ENCODE measurements at places on chromosomes 13 and 19.

DNA sequence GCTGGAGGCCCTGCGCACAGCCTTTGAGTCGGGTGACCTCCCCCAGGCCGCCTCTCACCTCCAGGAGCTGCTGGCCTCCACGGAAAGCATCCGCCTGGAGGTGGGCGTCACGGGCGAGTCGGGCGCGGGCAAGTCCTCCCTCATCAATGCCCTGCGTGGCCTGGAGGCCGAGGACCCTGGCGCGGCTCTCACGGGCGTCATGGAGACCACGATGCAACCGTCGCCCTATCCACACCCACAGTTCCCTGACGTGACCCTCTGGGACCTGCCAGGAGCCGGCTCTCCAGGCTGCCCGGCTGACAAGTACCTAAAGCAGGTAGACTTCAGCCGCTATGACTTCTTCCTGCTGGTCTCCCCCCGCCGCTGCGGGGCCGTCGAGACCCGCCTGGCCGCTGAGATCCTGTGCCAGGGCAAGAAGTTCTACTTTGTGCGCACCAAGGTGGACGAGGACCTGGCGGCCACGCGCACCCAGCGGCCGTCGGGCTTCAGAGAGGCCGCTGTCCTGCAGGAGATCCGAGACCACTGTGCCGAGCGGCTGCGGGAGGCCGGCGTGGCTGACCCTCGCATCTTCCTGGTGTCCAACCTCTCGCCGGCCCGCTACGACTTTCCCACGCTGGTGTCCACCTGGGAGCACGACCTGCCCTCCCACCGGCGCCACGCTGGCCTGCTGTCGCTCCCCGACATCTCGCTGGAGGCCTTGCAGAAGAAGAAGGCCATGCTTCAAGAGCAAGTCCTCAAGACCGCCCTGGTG, 2.9 kb downstream of the IRGC start:
- DNase-seq = no peak

GRCh38 chr19:1470055-1470304, 9.0 kb downstream of the C19orf25 start:
- no peak for DNase-seq

- DNase-seq = no peak
Measured at GRCh38 chr13:104170980-104171555, 1104.9 kb upstream of the SLC10A2 start.

- no peak for DNase-seq
Measured at GRCh38 chr19:17041976-17042375, 15.4 kb upstream of the CPAMD8 start.

GRCh38 chr13:47846886-47847285, 154.2 kb downstream of the SUCLA2 start:
- DNase-seq = no peak

GRCh38 chr19:4087787-4088679, 21.3 kb upstream of the ZBTB7A start:
- no peak for DNase-seq

DNA sequence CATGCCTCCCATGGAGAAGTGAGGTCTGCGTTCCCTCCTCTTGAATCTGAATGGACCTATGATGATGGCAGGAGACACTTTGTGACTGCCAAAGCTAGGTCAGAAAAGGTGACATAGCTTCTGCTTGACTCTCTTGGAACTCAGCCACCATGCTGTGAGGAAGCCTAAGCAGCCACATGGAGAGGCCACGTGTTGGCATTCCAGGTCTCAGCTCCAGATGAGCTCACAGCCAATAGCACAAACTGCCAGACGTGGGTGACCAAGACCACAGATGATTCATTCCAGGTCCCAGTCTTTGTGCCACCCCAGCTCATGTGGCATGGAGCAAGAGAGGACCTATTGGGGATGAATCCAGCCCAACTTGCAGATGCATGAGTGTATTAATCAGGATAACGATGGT, 8.7 kb upstream of the GGACT start:
- DNase-seq = no peak

DNA sequence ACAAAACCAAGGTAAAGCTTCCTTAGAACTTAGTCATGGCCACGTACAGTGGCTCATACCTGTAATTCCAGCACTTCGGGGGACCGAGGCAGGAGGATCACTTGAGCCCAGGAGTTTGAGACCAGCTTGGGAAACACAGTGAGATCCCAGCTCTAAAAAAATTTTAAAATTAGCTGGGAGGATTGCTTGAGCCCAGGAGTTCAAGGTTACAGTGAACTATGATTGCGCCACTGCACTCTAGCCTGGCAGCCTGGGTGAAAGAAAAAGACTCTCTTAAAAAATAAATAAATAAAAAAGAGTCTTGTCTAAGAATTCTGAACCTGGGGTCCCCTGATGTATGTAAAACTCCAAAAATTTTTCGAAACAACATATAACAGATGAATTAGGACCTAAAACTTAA, 34.9 kb downstream of the N4BP2L2 start:
- no peak for DNase-seq

DNA sequence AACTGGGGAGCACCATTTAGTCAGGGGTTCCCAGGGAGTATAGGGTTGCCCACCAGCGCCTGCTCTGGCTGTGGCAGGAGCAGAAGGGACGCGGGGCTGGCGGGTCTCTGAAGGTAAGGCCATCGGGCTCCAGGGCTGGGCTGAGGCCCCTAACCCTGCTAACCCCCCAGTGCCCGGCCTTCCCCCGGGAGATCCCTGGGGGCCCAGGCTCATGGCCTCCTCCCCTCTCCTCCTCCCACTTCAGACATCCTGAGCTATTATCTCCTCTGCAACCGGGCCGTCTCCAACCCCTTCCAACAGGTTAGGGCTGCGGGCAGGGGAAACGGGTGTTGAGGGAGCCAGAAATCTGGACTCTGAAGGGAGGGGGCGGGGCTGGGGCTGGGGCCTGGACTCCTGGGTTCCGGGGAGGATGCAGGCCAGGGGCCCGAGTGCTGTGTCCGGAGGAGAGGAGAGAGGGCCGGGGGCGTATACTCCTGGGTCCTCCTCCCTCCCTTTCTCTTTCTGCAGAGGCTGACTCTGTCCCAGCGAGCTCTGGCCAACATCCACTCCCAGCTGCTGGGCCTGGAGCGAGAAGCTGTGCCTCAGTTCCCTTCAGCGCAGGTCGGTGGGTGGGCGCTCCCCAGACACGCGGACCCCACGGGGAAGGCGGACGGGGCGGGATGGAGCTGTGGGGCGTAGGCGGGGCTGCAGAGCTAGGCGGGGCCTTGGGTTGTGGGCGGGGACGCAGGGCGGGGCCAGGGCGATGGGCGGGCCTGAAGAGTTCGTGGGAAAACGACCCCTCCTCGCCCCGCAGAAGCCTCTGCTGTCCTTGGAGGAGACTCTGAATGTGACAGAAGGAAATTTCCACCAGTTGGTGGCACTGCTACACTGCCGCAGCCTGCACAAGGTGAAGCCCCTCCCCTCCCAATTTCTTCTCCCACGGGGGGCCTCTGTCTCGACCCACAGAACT, 15.3 kb downstream of the TTYH1 start:
- no peak for DNase-seq

GRCh38 chr13:30757026-30757742, 21.8 kb downstream of the ALOX5AP start:
- no peak for DNase-seq

DNA sequence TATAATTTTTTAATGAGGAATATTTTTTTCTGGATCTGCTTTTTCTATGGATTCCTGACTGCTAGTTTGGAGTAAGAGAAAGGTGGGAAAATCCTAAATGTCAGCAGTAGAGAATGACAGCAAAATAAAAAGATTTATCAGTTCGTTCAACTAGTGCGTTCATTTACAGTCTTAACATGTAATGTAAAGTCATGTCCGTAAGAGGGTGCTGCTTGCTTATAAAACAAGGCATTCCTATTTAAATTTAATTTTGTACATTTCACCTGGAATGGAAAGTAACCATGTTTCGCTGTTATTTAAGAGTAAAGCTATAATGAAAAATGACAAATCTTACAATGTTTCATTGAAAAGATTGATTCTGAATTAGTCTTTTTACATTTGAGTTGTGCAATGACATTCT, 76.6 kb downstream of the ZMYM2 start:
- DNase-seq = no peak

- DNase-seq = no peak
Measured at GRCh38 chr13:42056146-42056545, 7.7 kb downstream of the DGKH start.

- DNase-seq = no peak
Measured at GRCh38 chr13:93248627-93249047, 22.0 kb downstream of the GPC6 start.

GRCh38 chr19:41934849-41935374, 6.7 kb upstream of the ERFL start:
- peak; percentile 39 for DNase-seq

DNA sequence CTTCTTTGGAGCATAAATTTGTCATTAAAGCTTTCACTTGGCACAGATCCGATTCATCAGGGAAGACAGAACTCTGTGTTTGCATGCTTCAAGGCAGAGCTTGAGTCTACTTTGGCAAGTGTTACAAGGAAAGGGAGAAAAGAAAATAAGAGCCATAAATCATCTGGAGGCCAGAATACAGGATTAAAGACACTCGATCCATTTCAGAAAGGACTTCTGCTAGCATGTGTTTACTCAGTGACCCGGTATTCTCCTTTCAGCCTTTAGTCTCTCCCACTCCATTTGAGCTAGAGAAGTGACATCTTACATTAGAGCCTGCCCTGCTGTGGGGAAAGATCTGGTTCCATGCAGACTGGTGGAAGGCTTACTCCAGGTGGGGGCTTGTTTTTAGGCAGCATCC, 306.4 kb downstream of the KLF5 start:
- no peak for DNase-seq

DNA sequence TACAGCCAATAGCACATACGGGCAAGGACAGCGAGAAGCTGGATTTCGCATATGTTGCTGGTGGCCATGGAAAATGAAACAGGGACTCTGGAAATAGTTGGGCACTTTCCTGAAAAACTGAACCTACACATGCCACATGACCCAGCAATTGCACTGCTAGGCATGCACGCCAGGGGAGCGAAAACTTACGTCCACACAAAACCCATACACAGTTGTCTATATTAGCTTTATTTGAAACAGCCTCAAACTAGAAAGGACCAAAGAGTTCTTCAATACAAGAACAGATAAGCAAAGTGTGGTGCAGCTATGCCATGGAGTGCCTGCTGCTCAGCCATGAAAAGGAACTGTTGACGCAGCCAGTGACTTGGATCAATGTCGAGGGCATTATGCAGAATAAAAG, 7.3 kb upstream of the SPACA7 start:
- no peak for DNase-seq

DNA sequence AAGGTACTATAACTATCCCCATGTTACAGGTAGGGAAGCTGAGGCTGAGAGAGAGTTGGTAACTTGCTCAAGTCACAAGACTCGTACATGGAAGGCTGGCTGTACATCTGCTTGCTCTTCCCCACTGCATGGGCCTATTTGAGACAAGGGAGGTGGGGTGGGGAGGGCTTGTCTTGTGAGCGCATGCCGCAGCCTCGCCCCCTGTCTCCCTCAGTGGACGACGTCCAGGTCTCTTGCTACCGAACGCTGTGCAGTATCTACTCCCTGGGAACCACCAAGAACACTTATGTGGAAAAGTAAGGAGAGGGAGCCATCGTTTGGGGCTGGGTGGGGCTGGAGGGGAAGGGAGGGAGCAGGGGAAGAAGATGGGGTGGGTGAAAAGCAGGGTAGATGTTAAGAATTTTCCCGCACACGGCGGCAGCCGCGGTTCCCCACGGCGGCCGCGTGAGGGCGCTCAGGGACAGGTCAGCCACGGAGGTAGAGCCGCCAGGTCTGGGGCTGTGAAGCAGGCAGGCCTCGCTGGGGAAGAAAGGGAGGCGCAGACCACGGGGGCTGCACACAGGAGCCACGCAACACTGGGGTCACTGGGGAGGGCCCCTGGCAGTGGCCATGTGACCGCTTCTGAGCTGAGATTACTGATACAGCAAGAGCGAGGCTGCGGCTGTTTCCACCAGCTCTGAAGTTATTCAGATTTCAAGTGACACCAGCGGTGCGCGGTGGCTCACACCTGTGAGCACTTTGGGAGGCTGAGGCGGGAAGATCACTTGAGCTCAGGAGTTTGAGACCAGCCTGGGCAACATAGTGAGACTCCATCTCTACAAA, 81.5 kb downstream of the RYR1 start:
- peak; percentile 45 for DNase-seq

GRCh38 chr13:100336795-100337516, 248.1 kb downstream of the PCCA start:
- DNase-seq = no peak

DNA sequence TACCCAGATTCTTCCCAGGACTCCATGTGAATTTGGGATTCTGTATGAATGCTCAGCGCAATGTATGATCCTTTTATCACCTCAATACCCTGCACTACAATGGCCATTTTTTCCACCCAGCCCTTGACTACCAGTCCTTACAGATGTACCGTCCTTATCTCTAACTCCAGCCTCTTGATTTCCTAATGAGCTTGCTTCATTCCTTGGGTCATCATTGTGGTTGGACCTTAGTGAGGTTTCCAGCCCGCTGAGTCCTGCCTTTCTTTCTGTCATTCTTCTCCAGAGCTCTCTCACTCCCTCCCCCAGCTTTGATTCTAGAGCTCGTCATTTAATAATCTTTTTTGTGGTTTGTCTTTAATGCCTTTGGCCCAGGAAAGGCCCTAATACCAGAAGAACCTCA, 438.5 kb downstream of the ZNF536 start:
- DNase-seq = no peak

- no peak for DNase-seq
Measured at GRCh38 chr19:45834970-45835369, 19.9 kb upstream of the RSPH6A start.

DNA sequence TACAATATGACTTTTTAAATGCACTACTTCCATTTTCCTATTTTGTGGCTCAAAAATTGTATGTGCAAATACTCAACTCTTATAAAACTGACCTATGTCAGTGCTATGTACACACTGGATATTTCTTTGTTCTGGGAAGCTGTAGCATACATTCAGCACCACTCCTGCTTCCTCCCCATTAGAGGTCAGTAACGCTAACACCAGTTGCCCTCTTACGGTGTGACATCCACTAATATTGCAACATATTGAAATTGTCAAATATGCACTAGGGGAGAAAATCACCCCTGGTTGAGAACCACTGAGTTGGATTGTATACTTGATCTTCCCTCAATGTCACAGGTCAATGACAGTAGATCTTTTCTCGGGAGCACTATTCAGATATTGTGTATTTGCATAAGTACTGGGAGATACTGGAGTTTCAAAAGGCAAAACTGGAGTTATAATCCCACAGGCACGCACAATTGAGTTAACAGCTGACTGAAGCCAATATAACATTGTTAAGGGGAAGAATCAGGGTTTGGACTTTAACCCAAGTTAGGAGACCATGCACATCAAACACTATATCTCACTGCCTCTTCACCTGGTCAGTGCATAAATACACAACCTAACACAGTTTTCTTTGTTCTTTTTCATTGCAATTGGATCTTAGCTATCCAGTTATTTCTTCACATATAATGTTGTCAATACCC, 1276.5 kb upstream of the MIR17HG start:
- no peak for DNase-seq

- peak; percentile 24 for DNase-seq
Measured at GRCh38 chr19:18253716-18254115, 20.5 kb downstream of the IQCN start.
